H9 (cell line): ENCODE measurements at places on chromosomes 12 and 14.

GRCh38 chr14:102055181-102055901, 31.5 kb downstream of the HSP90AA1 start:
- peak; percentile 75 for DNase-seq

DNA sequence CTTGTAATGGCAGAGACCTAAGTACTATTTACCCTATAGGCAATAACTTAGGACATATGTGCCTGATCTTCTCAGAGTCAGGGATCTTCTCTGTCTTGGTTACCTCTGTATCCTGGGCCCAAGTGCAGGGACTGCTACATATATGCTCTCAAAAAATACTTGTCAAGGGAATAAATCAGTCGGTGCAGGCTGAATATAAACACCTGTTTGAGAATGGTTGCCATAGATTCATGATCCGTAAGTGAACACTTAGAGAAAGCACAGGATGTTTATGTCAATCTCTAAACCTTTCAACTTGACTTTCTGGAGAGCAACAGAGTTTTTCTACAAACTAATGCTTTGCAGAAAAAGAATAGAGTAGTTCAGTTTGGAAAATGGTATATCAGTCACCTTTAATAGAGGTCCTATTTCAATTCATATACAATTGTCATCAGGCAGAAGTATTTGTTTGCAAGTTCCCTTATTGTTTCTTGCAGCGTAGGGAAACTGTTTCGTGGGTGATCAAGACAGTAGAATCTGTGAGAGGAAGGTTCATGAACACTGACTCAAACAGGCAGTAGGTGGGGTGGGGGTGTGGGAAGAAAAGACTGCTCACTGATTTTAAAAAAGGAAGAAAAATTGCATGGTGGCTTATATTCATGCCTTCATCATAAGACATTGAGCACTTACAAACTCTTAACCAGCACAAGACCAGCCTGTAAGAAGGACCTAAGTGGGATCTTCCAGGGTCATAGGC, 6.0 kb upstream of the UBE2N start:
- DNase-seq: no peak

DNA sequence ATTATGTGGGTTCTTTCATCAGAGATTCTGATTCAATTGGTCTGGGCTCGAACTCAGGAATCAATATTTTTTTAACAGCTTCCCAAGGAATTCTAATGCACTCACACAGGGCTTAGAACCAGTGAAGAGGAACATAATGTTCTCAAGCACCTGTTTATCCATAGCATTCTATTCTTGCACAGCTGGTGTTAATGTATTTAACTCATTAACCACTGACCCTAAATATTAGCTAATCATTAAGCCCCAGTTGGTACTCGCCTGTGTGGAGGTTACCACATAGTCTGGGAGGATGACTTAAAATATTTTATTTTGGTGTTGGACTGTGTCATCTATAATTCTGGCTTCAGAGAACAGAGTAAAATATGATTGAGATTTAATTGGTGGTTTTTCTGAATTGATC, 45.3 kb downstream of the LRP6 start:
- DNase-seq: no peak

DNA sequence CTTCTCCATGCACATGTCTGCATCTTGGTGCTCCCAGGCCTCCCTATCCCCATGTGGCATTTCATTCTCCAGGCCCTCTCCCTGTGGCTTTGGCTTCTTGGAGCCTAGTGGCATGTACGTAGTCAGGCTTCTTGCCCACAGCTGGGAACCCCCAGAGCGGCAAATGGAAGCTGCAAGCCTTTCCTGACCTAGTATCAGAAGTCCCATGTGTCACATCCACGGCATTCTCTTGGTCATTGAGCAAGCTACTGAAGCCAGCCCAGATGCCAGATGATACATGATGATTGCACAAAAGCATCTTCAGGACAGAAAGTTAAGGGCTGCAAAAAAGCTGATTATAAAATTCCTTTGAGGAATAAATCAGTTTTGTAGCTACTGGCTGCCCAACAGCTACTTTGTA, 154.9 kb downstream of the PELI2 start:
- DNase-seq: no peak

DNA sequence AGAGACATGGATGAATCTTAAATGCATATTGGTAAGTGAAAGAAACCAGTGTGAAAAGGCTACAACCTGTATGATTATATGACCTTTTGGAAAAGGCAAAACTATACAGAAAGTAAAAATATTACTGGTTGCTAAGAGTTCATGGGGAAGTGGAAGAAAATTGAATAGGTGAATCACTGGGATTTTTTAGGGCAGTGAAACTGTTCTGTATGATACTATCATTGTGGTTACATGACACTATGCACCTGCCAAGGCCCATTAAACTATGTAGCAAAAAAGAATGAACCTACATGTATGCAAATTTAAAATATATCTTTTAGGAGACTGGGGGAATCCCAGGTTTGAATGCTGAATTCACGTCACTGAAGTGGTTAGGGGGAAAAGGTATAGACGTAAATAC, 12.6 kb upstream of the OR8S1 start:
- DNase-seq: no peak

- peak; percentile 58 for DNase-seq
These were observed 815 bp downstream of the COQ10A start for GRCh38 chr12:56267443-56268071.

DNA sequence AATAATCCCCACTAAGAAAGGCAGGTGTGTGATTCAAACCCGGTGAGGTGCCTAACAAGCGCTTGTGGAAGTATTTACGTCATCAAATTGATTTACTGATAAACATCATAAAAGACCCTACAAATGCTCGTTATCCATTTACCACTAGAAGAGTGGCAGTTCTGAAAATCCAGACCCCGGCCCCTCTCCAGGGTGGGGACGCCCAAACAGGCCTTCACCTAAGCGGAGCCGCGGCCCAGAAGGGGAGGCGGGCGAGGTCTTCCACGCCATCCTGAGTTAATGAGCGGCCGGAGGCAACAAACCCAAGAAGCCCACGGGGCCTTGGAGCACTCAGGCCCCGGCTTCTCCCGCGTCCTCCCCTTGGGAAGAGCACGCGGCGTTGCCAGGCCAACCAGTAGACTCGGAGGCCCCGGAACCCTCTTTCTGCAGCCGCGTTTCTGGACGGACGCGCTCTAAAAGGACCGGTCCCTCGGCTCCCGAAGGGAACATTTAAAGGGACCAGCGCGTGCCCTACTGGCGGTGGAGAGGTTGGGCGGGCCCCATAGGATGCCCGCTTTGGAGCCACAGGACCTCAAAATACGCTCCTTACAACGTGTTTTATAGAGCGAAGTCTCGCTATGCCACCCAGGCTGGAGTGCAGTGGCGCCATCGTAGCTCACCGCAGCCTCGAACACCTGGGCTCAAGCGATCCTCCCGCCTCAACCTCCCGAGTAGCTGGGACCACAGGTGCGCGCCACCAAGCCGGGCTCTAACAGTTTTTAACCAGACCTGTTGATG, 3.5 kb downstream of the PTPN21 start:
- DNase-seq: peak; percentile 86

GRCh38 chr12:65430006-65430405, 151.5 kb downstream of the MSRB3 start:
- DNase-seq: no peak

GRCh38 chr14:59159169-59159568, 29.3 kb upstream of the DAAM1 start:
- no peak for DNase-seq

DNA sequence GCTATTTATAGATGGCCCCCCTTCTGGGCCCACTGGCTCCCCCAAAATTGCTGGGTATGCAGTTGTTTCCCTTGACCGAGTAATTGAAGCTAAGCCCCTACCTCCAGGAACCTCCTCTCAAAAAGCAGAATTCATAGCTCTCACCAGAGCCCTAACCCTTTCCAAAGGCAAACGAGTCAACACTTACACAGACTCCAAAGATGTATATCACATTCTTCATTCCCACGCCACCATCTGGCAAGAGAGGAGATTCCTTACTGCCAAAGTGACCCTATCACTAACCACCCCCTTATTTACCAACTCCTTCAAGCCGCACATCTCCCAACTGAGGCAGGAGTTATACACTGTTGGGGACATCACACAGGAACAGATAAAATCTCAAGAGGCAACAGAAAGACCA, 66.8 kb downstream of the MOK start:
- no peak for DNase-seq

- no peak for DNase-seq
These were observed 21.5 kb downstream of the PPTC7 start for GRCh38 chr12:110561471-110562201.

DNA sequence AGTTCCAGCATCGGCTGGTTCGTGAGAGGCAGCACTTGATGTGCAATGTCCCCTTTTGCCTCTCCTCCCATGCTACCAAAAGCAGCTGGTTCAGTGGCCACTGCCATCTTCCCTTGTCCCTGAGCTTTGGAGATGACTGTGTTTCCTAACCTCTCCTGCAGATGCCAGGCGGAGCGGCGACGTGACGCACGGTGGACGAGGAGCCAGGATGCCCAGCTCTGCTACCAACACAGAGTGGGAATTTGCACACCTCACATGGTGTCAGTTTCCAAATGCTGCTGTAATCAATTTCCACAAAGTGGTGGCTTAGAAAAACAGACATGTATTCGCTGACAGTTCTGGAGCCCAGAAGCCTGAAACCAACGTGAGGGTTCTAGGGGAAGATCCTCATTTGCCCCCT, 42.5 kb upstream of the MAP1LC3B2 start:
- DNase-seq: no peak

GRCh38 chr14:24818058-24818822, 184.2 kb upstream of the GZMB start:
- DNase-seq: no peak

- DNase-seq: no peak
These were observed 76.3 kb upstream of the TBX3 start for GRCh38 chr12:114760151-114760877.

- DNase-seq: no peak
These were observed 113.1 kb upstream of the G2E3 start for GRCh38 chr14:30445852-30446251.

DNA sequence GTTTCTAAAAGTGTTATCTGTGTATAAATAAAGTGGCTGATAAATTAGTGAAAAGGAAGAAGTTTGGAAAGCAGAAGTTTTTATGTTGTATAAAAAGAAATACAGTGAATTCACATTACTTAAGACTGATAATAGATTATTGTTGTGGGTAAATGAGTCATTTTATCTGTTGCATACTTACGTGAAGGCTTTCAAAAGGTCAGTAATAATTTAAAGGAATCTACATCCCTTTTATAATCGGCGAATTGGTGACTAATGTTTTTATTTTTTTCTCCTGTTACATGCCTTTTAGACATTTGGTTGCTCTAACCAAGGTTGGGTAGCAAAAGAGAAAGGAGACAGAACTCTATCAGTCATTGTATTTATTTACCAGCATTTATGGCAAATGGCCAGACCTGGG, 155.9 kb downstream of the SLC41A2 start:
- DNase-seq: no peak

GRCh38 chr12:127025545-127025944, 1241.4 kb upstream of the TMEM132C start:
- no peak for DNase-seq
